ENCODE measurements at places on chromosomes 2 and 18. TPM values are rescaled to one million over a fixed set of nuclear protein-coding genes. Genes with fewer than 3 reads are reported as not detected.

Gene ABCG8
- not detected for total RNA-seq

DNA sequence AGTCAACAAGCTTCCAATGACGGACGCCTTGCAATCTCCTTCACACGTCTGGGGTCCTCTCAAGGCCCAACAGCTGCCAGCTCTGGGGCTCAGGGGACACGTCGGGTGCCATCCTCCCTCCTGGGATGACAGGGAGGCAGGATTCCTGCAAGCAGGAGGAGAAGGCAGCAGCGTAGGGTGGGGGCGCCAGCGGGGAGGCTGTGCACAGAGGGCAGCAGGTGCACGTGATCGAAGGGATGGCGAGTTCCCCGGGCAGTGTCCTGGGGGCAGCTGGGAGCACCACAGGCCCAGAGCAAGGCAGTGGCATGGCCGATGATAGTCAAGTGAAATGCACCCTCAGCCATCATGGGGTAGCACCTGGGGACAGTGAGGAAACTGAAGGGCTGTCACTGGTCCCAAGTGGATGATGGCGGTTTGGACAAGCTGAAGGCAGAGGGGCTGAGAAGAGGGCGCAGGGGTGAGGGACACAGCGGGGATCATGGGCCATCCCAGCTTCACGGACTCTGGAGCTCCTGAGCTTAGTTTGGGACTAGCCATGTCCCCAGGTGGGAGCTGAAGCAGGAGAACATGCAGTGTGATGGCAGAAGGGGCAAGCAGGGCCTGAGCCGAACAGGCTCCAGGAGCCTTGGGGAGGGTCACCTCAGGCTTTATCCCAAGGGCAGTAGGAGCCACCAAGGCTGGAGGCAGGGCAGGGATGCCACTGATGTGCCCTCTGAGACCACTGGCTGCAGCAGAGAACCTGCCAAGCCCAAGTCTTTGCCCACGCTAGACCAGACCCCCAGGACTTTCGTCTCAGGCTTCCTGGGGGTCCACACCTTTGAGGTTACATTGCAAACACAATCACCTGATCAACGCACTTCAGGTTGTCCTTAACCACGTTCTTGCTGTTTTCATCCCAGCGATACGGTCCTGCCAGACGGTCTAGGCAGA, 16.3 kb upstream of the SNED1 start:
- no peak for DNase-seq

DNA sequence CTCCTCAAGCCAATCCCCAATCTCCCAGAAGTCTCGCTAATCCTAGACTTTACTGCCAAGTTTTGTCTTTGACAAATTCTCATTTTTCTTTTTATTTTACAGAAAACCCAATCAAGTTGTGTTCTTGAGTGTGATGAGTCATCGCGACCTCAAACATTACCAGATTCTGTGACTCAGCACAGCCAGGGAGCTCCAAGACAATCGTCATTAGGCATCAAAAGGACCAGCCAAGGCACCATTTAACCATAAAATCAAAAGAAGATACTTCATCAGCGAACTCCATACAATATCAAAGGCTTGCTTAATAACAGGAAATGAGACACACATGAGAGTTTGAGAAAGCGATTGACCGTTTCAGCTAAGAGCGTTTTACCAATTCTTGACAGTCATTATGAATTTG, 146.2 kb upstream of the AGAP1 start:
- no peak for DNase-seq

GRCh38 chr2:70668911-70669310, 99.1 kb downstream of the ADD2 start:
- DNase-seq: peak; percentile 19

DNA sequence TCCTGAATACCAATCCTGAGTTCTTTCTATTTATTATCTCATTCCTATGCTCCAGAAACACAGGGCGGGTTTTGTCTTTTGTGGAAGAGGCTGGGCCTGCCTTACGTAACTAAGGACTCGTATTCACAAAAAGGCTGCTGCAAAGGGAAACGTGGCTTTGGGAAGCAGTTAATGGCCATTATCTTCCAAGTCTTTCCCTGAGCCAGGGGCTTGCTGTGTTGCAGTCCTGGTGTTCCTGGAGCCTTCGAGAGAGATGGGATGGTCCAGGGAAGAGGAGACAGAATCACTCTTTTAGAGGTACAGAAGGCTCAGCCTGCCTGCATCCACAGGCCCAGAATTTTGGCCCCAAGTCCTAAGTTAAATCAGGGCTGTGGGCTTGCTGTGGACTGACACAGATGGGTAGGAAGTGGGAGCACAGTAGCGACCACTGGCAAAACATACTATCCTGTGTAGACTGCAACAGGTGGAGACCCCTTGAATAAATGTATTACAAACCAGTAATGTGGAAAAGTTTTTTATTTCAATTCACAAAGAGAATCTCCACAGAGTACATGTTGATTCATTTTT, 139.4 kb upstream of the ST6GAL2 start:
- DNase-seq: no peak

- DNase-seq: no peak
Observed at GRCh38 chr2:150698016-150698661, 210.7 kb upstream of the RND3 start.
